ENCODE measurements at places on chromosomes 11 and 22. TPM values are rescaled to one million over a fixed set of nuclear protein-coding genes. Genes with fewer than 3 reads are reported as not detected.

The C22orf31 gene
- not detected for total RNA-seq

The HDHD5 gene
- total RNA-seq = 28.2 TPM

The C11orf21 gene
- 3.9 TPM for total RNA-seq

The SPTBN2 gene
- 2.3 TPM for total RNA-seq

The NRGN gene
- total RNA-seq = 5.3 TPM

The LARGE2 gene
- total RNA-seq = 0.48 TPM

The SCGB1C1 gene
- total RNA-seq = not detected

The OR8A1 gene
- total RNA-seq = not detected

The RAG2 gene
- not detected for total RNA-seq

The PANX3 gene
- not detected for total RNA-seq

The PRG3 gene
- total RNA-seq = not detected

The OR5A1 gene
- total RNA-seq = not detected

The C11orf16 gene
- not detected for total RNA-seq

The DNAJB13 gene
- total RNA-seq = not detected

The CHST1 gene
- total RNA-seq = 7.0 TPM

The HBG2 gene
- not detected for total RNA-seq

The CRYAB gene
- total RNA-seq = 5,929 TPM

The SMCO4 gene
- total RNA-seq = 60.5 TPM

The FOLH1 gene
- total RNA-seq = 0.56 TPM

The LRRC74B gene
- total RNA-seq = not detected

The MS4A6E gene
- not detected for total RNA-seq

The OR51B5 gene
- total RNA-seq = not detected

The SNX32 gene
- total RNA-seq = 0.20 TPM

Data from right cardiac atrium (tissue), 5 donors.